KBM-7 (cell line): ENCODE measurements at places on chromosomes 5 and 9.

DNA sequence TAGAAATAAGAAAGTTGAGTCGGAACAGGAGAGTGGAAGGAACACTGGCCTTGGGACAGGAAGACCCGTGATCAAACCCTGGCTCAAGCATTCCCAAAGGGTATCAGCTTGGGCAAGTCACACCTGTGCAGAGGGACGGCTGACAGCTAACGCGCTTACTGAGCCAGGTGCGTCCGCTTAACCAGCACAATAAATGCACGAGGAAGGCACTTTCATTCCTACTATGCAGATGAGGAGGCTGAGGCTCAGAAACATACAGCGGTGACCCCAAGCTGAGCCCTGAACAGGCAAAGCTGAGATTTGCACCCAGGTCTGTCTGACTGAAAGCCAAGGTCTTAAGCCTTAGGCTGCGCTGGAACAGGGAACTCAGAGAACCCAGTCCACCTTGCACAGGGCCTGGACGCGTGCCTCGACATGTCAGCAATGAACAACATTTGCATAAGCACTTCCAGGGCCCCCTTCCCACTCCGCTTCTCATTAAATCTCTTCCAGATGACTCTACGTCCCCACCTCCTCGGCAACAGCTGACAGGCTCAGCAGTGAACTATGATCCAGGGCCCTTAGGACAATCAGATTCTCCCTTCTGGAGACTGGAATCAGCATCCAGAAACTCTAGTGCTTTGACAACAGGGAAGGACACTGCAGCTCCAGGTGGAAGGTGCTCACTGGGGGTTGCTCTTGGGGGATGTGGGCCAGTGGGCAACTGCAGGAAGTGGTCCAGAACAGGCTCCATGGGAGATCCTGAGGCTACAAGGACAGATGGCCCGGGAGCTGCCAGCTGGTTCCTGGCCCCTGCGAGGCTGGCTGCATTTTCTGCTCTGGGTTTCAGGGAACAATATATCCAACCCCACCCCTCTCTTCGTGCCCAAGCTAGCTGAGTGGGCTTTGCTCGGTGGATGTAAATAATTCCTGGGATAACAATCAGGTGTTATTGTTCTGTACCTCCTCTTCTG lies 35.2 kb downstream of the SH3PXD2B start:
- DNase-seq = no peak

DNA sequence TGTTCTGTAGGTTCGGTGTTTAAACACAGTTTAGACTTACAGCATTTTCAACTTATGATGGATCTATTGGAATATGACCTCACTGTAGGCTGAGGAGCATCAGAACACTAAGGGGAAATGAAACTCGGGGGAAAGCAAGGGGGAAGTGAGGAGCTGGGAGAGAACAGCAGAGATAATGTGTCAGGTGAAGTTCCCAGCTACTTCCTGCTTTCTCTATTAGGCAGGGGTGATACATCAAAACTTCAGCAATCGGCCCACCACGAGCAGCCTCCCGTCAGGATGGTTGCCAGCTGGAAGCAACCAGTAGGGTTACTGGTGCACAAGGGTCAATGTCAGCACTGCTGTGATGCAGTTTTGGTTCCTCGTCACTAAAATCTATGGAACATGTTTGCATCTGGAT lies 34.3 kb downstream of the FAT2 start:
- no peak for DNase-seq

GRCh38 chr9:129933185-129934040 lies 98.2 kb downstream of the USP20 start:
- no peak for DNase-seq

- no peak for DNase-seq
Observed at GRCh38 chr5:32003981-32004380, 170.1 kb downstream of the GOLPH3 start.

DNA sequence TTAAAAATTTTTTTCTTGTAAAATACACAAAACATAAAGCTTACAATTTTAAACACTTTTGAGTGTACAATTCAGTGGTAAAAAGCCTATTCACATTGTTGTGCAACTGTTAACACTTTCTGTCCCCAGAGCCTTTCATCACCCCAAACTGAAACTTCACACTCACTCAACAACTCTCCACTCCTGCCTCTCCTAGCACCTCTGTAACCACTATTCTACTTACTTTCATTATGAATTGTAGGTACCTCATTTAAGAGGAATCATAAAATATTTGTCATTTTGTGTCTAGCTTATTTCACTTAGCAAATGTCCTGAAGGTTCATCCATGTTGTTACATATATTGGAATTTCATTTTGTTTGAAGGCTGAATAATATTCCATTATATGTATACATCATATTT lies 4.3 kb upstream of the ZNF510 start:
- no peak for DNase-seq

- DNase-seq = no peak
Observed at GRCh38 chr5:76742583-76742982, 26.7 kb downstream of the F2R start.

DNA sequence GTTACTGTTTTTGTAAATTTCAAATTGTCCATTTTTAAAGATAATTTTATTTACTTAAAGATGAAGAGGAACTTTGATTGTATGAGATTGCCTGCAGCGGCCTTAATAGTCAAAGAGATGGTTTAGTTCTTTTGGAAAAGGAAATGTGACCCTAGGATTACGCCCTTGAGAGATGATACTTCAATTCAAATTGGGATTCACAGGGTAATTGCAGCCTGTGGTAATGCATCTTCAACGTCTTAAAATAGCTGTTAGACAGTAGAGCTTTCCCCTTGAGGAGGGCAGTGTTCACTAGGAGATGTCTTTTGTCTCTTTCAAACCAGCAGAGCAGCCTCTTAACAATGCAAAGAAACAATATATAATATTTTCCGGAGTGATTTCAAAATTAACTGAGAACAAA lies 127.1 kb downstream of the TAF11L14 start:
- DNase-seq = no peak

DNA sequence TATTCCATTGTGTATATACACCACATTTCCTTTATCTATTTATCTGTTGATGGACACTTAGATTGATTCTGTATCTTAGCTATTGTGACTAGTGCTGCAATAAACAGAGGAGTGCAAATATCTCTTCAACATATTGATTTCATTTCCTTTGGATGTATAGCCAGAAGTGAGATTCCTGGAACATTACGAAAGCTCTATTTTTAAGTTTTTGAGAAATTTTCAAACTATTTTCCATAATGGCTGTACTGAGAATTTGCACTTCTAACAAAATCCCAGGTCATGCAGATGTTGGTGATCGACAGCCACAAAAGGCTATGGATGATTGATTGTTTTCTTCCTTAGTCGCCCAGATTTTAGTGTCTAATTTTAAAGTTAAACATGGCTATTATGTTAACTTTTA lies 132.7 kb upstream of the MTAP start:
- DNase-seq = no peak

DNA sequence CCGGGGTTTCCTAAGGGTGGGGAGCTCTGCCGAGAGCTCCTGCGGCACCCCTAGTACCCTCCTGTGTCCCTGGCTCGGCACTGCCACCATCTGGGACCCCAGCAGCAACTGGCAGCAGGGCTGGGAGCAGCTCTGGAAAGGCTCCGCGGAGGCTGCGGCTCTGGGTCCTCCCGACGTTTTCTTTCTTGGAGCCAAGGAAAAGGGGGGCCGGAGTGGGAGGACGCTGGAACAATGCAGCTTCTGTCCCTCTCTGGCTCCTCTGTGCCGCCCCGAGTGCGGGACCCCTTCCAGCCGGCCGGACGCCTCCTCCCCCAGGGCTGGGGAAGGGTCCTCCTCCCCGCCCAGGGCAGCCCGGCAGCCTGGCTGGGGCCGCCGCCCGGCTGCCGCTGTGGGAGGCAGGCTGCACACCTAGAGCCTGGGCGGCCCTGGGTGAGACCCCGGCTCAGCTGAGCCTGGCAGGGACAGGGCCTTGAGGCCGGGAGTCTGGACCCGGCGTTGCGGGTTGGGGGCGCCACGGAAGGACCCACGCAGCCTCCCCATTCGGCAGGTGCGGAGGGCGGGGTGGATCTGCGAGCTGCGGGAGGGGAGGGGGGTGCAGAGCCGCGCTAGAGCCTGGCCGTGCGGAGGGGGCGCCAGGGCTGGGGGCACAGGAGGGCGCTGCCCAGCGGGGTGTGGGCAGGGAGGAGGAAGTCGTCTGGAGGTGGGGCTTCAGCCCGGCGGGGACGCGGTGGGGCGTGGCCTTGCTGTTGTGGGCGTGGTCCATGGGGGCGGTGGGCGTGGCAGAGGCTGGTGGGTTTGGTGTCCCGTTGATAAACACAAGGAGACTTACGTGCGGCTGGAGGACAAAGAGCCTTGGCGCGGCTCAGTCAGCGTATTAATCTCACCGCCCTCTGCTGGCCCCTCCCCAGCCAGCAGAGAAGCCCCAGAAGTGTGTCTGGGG lies 15.1 kb downstream of the GPSM1 start:
- peak; percentile 81 for DNase-seq

DNA sequence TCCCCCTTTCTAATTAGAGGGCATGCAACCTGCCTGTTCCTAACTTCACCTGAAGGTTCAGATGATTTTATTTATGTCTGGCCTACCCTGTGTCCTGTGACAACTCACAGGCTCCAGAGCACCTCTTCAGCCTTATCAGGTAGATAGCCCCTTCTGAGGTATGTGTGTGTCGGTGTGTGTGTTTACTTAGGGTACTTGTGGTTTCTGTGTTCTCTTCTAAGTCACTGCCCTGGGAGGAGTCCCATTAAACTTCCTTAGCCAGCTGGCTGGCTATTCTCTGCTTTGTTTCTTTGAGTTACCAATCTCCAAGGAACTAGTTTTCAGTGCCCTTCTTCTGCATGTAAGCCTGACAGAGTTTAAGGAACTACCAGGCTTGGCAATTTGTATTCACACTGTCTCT lies 74.9 kb downstream of the UNC13B start:
- no peak for DNase-seq

DNA sequence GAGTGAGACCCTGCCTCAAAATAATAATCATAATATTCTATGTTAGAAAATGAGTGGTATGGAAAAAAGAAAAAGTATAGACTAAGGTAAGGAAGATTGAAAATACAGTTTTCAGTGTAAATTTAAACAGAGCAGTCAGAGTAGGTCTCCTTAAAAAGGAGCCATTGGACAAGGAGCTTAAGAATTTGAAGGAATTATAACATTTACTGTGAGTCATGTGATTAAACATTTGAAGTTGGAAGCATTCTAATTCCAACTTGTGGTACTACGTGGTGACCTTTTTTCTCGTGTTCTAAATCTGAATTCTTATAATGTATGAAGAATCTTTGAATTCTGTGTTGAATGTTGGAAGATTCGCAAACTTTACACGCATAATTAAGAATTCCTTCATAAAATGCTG lies 39.3 kb upstream of the TMEM171 start:
- DNase-seq = no peak

DNA sequence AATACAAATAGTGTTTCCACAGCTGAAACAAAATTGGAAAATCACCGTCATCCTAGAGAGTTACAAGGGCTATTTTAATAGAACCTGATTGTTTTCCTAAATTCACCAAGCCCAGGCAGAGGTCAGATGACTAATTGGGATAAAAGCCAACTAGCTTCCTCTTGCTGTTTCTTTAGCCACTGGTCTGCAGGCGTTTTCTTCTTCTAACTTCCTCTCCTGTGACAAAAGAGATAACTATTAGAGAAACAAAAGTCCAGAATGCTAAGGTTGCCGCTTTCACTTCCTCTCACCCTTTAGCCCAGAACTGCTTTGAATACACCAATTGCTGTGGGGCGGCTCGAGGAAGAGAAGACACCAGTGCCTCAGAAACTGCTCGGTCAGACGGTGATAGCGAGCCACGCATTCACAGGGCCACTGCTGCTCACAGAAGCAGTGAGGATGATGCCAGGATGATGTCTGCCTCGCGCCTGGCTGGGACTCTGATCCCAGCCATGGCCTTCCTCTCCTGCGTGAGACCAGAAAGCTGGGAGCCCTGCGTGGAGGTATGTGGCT lies at the start of gene TLR4:
TLR4 (plus strand) TSS at position 380 of the 552 bp plus-strand sequence; CDS start at position 450, 70 bp downstream.
- DNase-seq = peak; percentile 86
